ENCODE measurements at places on chromosomes 6 and 20.

DNA sequence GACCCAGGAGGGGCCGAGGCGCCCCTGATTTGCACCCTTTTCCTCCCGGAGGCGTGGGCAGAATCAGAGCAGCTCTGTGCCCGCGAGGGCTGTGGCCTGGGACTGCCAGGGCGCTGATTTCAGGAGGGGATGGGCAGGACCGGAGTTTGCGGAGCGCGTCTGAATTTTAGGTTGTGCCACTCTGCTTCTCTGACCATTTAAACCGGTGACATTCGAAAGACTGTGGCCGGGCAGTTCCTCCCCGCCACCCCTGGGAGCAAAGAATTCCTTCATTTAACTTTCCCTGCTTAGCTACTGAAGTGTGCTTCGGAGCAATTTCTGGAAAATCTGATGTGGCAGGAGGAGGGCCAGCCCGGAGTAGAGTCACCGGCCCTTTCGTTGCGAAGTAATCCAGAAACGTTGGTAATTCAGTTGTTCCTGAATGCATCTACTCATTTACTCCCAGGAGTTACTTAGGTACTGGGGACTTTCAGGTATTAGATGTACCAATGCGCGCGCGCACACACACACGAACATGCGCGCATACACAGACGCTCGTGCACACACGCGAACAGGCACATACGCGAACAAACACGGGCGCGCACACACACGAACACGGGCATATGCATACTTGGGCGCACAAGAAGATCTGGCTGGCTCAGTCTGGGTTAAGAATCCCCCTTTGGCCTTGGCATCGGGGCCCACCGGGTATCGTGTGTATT lies 568 bp downstream of the CCDC170 start:
- no peak for DNase-seq
- peak overlapping the region; percentile 50 for H3K27ac ChIP-seq
- H3K27me3 ChIP-seq: peaks cover 21% of the 10 kb centered on the region
- H3K4me3 ChIP-seq: peak overlapping the region; percentile 82
- H3K36me3 ChIP-seq: no peaks in the 10 kb centered on the region

- no peak for DNase-seq
- no peaks in the 10 kb centered on the region for H3K36me3 ChIP-seq
- peaks cover 3% of the 10 kb centered on the region for H3K27me3 ChIP-seq
- H3K27ac ChIP-seq: no peak overlapping the region
- H3K4me3 ChIP-seq: no peak overlapping the region
These were observed 181.5 kb upstream of the TCF21 start for GRCh38 chr6:133707456-133707855.

GRCh38 chr20:828987-829386 lies 4.5 kb upstream of the FAM110A start:
- no peaks in the 10 kb centered on the region for H3K36me3 ChIP-seq
- peaks cover 6% of the 10 kb centered on the region for H3K4me1 ChIP-seq
- no peak for DNase-seq
- H3K4me3 ChIP-seq: no peak overlapping the region
- no peak overlapping the region for H3K27ac ChIP-seq

- peaks cover 78% of the 10 kb centered on the region for H3K4me1 ChIP-seq
- peak overlapping the region; percentile 61 for H3K27ac ChIP-seq
- peaks cover 10% of the 10 kb centered on the region for H3K36me3 ChIP-seq
- peak overlapping the region; percentile 74 for H3K4me3 ChIP-seq
- no peaks in the 10 kb centered on the region for H3K27me3 ChIP-seq
These were observed 6.4 kb downstream of the PREX1 start for GRCh38 chr20:48821261-48821920.

DNA sequence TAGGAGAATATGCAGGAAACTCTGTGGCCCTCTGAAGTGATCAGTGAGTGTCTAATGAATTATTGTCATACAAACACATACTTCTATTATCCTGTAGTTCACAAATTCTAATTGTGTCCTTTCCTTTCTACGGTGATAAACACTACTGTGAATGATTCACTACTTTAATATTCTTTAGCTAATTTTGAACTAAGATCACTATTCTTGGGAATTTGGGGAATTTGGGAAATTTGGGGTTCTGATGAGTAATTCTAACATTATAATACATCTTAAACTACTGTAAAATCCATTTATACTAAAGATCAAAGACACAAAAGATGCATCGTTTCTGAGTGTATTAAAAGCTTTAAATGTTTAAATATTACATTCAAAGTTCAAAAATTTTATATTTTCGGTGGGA lies 1287.2 kb upstream of the CITED2 start:
- no peak overlapping the region for H3K4me3 ChIP-seq
- no peak overlapping the region for H3K27ac ChIP-seq
- H3K36me3 ChIP-seq: no peaks in the 10 kb centered on the region
- DNase-seq: no peak
- peaks cover 3% of the 10 kb centered on the region for H3K4me1 ChIP-seq
- no peaks in the 10 kb centered on the region for H3K27me3 ChIP-seq

- no peaks in the 10 kb centered on the region for H3K36me3 ChIP-seq
- no peak for DNase-seq
- no peak overlapping the region for H3K4me3 ChIP-seq
- no peaks in the 10 kb centered on the region for H3K4me1 ChIP-seq
- H3K27ac ChIP-seq: no peak overlapping the region
These were observed 59.9 kb upstream of the TINAG start for GRCh38 chr6:54248319-54248718.

GRCh38 chr6:84667252-84668213 lies 96.9 kb downstream of the TBX18 start:
- H3K36me3 ChIP-seq: no peaks in the 10 kb centered on the region
- no peak for DNase-seq
- no peaks in the 10 kb centered on the region for H3K27me3 ChIP-seq
- no peak overlapping the region for H3K4me3 ChIP-seq
- no peaks in the 10 kb centered on the region for H3K4me1 ChIP-seq

GRCh38 chr6:49772285-49772684 lies 14.8 kb downstream of the PGK2 start:
- no peak overlapping the region for H3K4me3 ChIP-seq
- no peaks in the 10 kb centered on the region for H3K36me3 ChIP-seq
- H3K27ac ChIP-seq: no peak overlapping the region
- no peaks in the 10 kb centered on the region for H3K4me1 ChIP-seq
- H3K27me3 ChIP-seq: no peaks in the 10 kb centered on the region
- no peak for DNase-seq

GRCh38 chr20:2350606-2351005 lies 30.1 kb upstream of the TGM6 start:
- H3K36me3 ChIP-seq: no peaks in the 10 kb centered on the region
- peaks cover 7% of the 10 kb centered on the region for H3K27me3 ChIP-seq
- no peak overlapping the region for H3K4me3 ChIP-seq
- peaks cover 7% of the 10 kb centered on the region for H3K4me1 ChIP-seq

GRCh38 chr6:100693249-100693927 lies 187.7 kb downstream of the ASCC3 start:
- H3K27me3 ChIP-seq: no peaks in the 10 kb centered on the region
- H3K4me3 ChIP-seq: no peak overlapping the region
- no peak for DNase-seq
- no peaks in the 10 kb centered on the region for H3K4me1 ChIP-seq
- no peak overlapping the region for H3K27ac ChIP-seq

DNA sequence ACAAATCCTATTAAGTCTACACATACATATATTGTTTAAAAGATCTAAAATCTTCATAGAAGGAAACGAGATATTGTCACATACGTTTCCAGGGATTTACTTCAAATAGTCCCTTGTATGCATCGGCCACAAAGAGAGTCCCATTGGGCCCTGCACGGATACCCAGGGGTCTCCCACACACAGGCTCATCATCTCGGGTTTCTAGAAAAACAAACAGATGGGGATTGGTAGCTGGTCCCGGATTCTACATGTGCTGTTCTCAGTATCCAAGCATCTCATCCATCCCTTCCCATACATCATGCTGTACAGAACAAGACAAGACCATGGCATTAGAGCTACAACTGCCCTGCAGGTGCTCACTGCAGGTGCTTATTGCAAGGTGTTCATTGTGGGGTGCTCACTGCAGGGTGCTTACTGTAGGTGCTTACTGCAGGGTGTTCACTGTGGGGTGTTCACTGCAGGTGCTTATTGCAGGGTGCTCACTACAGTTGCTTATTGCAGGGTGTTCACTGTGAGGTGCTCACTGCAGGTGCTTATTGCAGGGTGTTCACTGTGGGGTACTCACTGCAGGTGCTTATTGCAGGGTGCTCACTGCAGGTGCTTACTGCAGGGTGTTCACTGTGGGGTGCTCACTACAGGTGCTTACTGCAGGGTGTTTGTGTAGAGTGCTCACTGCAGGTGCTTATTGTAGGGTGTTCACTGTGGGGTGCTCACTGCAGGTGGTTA lies 21.0 kb downstream of the APMAP start:
- no peak for DNase-seq
- no peak overlapping the region for H3K4me3 ChIP-seq
- H3K27ac ChIP-seq: no peak overlapping the region
- H3K4me1 ChIP-seq: no peaks in the 10 kb centered on the region
- H3K36me3 ChIP-seq: peaks cover 51% of the 10 kb centered on the region

DNA sequence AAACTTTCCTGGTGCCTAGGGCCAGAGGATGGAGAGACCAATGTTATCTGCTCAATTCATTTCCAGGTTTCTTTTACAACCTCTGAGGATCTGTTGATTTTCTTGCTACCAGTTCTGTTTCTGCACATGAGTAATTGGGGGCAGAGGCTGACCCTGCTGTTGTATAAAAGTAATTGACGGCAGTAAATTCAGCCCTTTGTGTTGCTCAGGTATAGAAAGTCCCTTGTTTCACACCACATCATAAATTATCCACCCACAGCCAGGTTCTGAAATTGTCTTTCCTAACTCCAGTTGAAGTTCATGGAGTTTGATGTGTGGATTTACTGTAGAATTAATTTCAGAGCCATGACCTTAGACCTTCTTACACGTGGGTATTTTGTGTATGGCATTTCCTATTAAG lies 107.4 kb upstream of the GRIK2 start:
- no peak overlapping the region for H3K27ac ChIP-seq
- no peaks in the 10 kb centered on the region for H3K27me3 ChIP-seq
- no peak for DNase-seq
- H3K36me3 ChIP-seq: no peaks in the 10 kb centered on the region

DNA sequence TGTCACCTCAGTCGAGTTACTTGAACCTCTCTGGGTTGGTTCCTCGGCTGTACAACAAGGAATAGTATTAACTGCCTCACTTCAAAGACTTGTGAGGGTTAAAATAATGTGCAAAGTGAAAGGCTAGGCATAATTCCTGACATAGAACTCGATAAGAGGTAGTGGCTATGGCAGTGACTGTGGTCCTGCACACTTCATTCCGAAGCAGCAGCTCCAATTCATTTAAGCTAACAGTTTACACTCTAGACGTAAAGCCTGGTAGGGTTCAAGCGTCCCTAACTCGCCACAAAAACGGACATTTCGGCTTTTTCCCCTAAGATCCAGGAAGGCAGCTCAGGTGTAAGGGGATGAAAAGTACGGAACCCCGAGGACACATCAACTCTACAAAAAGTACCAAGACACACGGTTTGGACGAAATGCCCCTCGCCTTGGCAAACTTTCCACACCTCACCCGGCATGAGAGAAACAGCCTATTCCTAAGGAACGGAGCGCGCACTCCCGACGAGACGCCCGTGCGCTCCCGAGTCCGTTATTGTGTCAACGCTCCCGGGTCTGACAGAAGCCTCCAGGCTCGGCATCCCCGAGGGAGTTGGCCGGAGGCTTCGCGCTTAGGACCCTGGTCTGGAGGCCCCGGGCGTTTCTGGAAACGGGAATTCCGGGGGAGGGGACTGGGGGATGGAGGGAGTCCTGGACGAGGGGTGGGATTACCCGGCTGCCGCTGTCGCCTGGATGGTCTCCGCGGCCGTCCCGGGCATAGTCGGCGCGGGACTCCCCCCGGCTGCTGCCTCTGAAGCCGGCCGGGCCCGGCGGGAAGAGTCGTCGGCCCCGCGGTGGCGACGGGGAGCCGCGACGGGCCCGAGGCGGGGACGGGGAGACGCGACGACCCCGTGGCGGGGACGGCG lies 937 bp downstream of the ZNF318 start:
- peak overlapping the region; percentile 82 for H3K27ac ChIP-seq
- H3K27me3 ChIP-seq: no peaks in the 10 kb centered on the region
- H3K4me1 ChIP-seq: peaks cover 26% of the 10 kb centered on the region
- peak overlapping the region; percentile 88 for H3K4me3 ChIP-seq
- DNase-seq: no peak
- peaks cover 10% of the 10 kb centered on the region for H3K36me3 ChIP-seq

- H3K36me3 ChIP-seq: no peaks in the 10 kb centered on the region
- H3K27ac ChIP-seq: no peak overlapping the region
- H3K4me3 ChIP-seq: no peak overlapping the region
- H3K27me3 ChIP-seq: peaks cover 3% of the 10 kb centered on the region
- DNase-seq: no peak
These were observed 21.1 kb downstream of the BMP6 start for GRCh38 chr6:7747016-7747415.

- H3K4me3 ChIP-seq: no peak overlapping the region
- no peak overlapping the region for H3K27ac ChIP-seq
- no peak for DNase-seq
- H3K36me3 ChIP-seq: no peaks in the 10 kb centered on the region
- no peaks in the 10 kb centered on the region for H3K4me1 ChIP-seq
- peaks cover 1% of the 10 kb centered on the region for H3K27me3 ChIP-seq
These were observed 94.0 kb upstream of the HIVEP1 start for GRCh38 chr6:11917951-11918738.

- peak overlapping the region; percentile 98 for H3K27ac ChIP-seq
- H3K36me3 ChIP-seq: no peaks in the 10 kb centered on the region
- H3K4me3 ChIP-seq: peak overlapping the region; percentile 99
- H3K27me3 ChIP-seq: no peaks in the 10 kb centered on the region
- peaks cover 27% of the 10 kb centered on the region for H3K4me1 ChIP-seq
These were observed 557 bp upstream of the DYNLRB1 start for GRCh38 chr20:34515484-34516246.

GRCh38 chr6:147486683-147487082 lies 21.8 kb upstream of the SAMD5 start:
- no peaks in the 10 kb centered on the region for H3K36me3 ChIP-seq
- peaks cover 4% of the 10 kb centered on the region for H3K27me3 ChIP-seq
- no peak overlapping the region for H3K4me3 ChIP-seq
- H3K4me1 ChIP-seq: peaks cover 2% of the 10 kb centered on the region

DNA sequence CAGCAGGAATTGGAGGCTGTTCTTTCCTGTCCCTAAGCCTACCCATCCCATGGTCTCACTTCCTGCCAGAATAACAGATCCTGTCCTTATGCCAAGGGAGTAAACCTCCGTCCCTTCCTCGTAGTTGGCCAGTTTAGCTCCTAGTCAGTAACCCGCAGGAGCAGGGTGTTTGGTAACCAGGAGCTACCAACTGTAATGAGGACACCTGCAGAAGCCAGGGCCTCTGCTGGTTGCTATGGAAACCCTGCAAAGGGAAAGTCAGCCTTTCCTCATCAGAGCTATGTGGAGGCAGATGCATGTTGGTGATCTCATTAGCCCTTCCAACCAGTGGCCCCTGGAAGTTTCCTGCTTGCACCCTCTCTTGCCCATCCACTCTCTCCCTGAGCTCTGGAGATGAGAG lies 368.2 kb upstream of the SULF2 start:
- peaks cover 3% of the 10 kb centered on the region for H3K4me1 ChIP-seq
- no peak overlapping the region for H3K27ac ChIP-seq
- H3K27me3 ChIP-seq: peaks cover 10% of the 10 kb centered on the region
- DNase-seq: no peak
- peaks cover 5% of the 10 kb centered on the region for H3K36me3 ChIP-seq

DNA sequence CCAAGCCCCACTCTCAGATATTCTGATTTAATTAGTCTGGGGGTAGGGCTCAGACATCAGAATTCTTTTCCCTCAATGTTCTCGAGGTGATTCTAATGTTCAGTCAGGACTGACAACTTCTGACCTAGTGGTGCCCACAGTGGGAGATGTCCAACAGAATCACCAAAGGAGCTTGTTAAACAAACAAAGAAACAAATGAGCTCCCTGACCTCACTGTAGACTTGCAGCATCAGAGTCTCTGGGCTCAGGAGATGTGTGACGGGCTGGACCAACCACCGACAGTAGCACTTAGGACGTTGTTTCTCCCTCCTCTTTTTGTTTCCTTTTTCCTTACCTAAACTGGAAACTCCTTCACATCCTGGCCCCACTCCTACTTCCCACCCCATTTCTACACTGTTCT lies 49.3 kb downstream of the CLIC5 start:
- H3K36me3 ChIP-seq: peaks cover 2% of the 10 kb centered on the region
- H3K4me1 ChIP-seq: peaks cover 6% of the 10 kb centered on the region
- peaks cover 2% of the 10 kb centered on the region for H3K27me3 ChIP-seq
- no peak for DNase-seq

Measured in memory B cell (primary cell).